ENCODE measurements at places on chromosomes 12 and 14.
A peak's percentile ranks its signal among the peaks of the same experiment; 100 is the strongest.

- DNase-seq = no peak
Measured at GRCh38 chr12:123472438-123472849, 14.5 kb downstream of the SNRNP35 start.

DNA sequence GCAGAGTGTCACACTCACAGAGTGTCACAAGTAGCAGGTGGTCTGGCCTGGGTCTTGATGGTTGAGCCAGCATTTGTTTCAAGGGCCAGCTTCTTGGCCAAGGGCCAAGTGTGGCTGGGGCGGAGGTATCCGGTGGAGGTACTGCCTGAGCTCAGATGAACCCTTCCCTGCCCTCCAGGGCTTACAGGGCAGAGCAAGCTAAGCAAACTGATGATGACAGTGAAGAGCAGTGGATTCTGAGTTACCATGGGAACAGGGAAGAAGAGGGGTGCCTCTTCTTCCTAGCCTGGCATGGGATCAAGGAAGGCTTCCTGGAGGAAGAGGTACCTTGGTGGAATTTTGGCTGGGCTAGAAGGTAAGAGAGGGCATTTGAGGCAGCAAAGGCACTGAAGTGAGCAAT is 35.7 kb downstream of the MVK start:
- DNase-seq = no peak

- DNase-seq = no peak
Measured at GRCh38 chr12:68270358-68270757, 17.0 kb upstream of the IL22 start.

- no peak for DNase-seq
Measured at GRCh38 chr12:573232-573631, 90.0 kb downstream of the NINJ2 start.

GRCh38 chr12:63948211-63948610 is 103.7 kb downstream of the SRGAP1 start:
- DNase-seq = no peak

DNA sequence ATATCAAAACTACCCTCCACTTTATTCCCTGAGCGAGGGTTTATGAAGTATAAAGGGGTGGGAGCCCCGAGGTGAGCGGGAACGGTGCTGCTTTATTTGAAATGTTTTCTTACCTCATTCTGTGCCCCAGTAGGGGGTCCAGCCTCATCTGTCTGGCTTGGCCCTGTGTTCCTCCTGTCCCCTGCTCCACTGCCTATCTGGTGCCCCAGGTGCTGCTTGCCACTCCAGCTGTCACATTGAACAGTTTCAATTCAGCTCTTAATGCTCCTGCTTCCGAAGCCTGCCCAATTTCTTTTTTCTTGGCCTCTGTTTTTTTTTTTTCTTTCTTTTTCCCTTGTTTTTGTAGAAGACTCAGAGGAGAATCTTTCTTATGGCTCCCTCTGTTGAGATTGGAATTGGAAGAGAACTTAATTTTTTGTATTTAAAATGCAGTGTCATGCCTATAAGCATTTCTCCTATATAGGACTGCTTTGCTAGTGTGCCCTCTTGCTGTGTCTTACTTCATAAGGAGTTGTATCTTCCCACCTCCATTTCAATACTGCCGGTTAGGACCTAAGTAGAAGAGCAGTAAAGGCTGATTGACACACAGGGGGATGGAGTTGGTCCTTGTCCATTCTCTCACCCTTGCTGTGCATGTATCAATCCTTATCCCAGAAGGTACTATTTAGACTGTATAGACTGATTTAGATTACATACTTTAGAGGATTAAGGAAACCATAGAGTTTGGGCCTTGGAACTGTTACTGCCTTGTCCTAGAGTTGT is 2.3 kb downstream of the ATXN7L3B start:
- peak; percentile 22 for DNase-seq

DNA sequence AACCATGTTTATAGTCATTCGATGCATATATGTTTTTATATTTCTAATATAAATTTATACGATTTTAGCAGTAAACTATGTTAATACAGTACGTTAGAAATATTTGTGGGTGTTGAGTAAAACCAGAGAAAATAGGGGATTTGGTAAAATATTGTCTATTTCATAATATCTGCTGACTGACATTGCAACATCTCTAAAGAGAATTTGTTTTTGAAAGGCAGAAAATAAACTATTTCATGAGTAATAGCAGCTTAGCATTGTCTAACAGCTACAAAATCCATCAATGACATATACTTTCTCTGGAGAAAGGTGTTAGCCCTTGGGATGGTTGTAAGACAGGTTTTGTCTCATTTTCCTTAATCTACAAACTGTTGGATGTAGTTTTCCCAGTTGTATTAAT is 144.9 kb downstream of the PDE3A start:
- DNase-seq = no peak

- no peak for DNase-seq
Measured at GRCh38 chr14:23307687-23308644, 1.3 kb downstream of the BCL2L2 start.

- no peak for DNase-seq
Measured at GRCh38 chr14:106842687-106843086, 1316.3 kb downstream of the TMEM121 start.

- DNase-seq = no peak
Measured at GRCh38 chr12:91099341-91099740, 12.0 kb downstream of the LUM start.

- no peak for DNase-seq
Measured at GRCh38 chr14:91897106-91897701, 29.9 kb upstream of the TC2N start.

DNA sequence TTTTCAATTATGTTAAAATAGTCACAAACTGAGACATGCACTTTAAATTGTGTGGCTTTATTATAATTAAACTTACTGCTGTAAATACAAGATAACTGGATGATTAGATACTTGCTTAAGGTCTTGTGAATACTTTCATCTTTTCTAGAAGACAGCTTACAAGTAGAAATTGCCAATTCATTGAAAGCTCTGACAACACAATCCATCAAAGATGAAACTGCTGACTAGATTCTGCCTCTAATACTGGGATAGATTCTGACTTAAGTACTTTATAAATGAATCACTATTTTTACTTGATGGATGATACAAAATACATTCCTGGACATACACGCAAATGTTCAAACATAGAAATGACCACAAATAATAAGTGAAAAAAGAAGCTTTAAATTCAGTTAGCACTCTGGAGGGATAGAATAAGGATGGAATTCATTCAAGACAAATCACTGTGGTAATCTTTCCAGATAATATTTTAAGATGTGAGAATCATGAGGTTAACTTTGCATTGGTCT is 876.8 kb downstream of the RPS29 start:
- no peak for DNase-seq

GRCh38 chr12:65906006-65906405 is 81.7 kb downstream of the HMGA2 start:
- DNase-seq = no peak

- DNase-seq = no peak
Measured at GRCh38 chr12:12717586-12718380, 615 bp downstream of the CDKN1B start.
